ENCODE measurements at places on chromosomes 16 and 17.

- DNase-seq = no peak
Observed at GRCh38 chr17:57773557-57773956, 28.5 kb upstream of the CCDC182 start.

GRCh38 chr17:7440113-7440833 is 961 bp downstream of the FGF11 start:
- no peak for DNase-seq

DNA sequence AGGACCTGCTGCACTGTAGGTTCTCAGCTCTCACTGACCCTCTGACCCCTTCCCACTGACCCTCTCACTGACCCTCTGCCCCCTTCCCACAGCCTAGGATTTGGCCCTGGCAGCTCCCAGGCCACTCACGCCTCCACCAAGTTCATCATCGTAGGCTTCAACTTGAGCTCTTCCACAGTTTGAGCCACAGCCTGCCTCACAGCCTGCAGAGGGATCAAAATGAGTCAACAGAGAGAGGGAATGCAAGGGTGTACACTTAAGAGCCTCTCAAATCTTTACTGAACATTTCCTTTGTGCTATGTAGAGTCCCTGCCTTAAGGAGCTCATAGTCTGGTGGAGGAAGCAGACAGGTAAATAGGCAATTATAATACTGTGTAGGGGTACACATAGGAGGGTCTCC is 12.1 kb downstream of the HEATR9 start:
- DNase-seq = no peak

GRCh38 chr16:79599256-79599836 is 1.2 kb downstream of the MAF start:
- no peak for DNase-seq

DNA sequence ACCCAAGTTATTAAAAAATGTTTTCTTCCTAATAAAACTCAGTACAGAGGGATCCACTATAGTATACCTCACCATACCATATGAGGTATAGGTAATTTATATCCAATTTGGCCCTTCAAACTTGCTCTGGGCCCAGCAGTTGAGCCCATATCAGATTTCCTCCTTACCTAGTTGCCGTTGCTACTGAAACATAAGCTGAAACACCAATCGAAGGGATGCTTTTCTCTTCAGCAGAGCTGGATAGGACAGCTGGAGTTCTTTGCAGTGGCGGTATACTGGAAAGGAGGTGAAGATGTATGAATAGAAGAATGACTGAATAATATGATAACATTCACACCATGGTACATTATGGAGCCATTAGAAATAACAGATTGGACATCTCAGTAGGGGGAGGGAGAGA is 42.7 kb downstream of the TNRC6C start:
- DNase-seq = no peak

GRCh38 chr16:10557750-10558149 is 22.6 kb downstream of the EMP2 start:
- peak; percentile 9 for DNase-seq

DNA sequence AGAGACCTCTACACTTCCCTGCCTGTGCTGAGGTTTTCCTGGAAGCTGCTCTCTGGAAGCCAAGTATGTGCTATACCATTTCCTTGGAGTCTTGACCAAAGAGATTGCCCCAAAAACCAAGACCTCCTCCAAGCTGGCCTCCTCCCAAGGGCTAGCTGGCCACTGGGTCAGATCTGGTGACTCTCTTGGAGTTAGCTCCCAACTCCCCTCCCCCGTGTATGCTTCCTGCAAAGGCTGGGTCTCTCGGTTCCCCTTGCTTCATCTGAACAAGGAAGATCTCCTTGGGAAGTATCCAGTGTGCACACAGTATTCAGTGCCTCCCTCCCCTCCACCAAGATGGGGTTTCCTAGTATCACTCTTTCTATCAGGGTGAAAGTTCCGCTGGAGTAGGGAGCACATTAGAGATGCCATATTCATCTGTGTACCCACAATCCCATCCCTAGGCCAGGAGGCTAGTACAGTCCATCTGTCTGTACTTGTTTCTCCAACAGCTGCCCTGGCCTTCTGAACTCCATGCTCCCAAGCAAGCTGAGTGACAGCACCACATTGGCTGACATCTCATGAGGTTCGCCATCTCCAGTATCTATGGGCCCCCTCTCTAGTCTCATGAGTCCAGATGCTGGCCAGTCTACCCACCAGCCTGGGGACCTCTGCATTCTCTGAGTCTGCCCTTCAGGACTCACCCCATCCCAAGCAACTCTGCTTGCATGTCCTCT is 3.2 kb downstream of the GAS7 start:
- DNase-seq = no peak

DNA sequence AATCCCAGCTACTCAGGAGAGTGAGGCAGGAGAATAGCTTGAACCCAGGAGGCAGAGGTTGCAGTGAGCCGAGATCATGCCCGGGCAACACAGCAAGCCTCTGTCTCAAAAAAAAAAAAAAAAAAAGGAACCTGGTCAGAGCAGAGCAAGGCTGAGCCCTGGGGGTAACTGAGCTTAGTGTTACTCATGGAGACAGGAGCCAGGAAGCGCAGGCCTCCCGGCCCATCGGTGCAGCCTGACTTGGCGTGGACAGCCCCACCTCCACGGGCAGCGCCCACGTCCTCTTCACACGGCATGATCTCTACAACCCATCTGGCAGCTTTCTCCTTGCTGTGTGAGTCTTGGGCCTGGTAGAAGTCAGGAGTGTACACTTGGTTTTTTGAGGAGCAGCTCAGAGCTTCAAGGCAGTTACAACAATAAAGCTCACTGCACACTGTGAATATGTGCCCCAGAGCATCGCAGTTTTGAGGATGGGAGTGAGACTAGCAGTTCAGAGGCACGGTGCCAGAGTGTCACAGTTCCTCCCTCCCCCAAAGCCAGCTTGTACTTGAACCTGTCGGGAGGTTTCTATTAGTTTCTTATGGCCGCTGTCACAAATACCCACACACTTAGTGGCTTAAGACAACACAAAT is 129.9 kb downstream of the RAP1GAP2 start:
- no peak for DNase-seq

- peak; percentile 59 for DNase-seq
Observed at GRCh38 chr16:23464196-23464595, 11.2 kb upstream of the COG7 start.

GRCh38 chr17:48554412-48555257 is 9.7 kb upstream of the HOXB2 start:
- no peak for DNase-seq

GRCh38 chr16:26360867-26361266 is 669.1 kb downstream of the HS3ST4 start:
- DNase-seq = no peak

DNA sequence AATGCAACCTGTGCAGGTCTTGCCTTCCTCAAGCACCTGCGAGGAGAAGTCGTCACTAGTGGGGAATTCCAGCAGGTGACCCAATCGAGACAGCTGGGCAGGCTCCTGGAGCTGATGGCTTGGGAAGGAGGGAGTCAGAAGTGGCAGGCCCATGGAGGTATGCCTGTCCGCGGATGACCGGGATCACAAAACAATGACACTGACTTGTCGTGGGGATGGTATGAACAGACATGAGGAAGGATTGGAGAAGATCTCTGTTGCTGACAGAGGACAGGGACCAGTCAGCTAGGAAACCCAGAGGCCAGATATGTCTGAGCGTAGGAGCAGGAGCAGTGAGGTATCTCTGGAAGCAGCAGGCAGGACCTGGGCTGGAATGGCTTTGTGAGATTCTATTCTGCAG is 233.3 kb downstream of the SOX9 start:
- no peak for DNase-seq

GRCh38 chr17:2059547-2060384 is 4.9 kb downstream of the HIC1 start:
- no peak for DNase-seq

DNA sequence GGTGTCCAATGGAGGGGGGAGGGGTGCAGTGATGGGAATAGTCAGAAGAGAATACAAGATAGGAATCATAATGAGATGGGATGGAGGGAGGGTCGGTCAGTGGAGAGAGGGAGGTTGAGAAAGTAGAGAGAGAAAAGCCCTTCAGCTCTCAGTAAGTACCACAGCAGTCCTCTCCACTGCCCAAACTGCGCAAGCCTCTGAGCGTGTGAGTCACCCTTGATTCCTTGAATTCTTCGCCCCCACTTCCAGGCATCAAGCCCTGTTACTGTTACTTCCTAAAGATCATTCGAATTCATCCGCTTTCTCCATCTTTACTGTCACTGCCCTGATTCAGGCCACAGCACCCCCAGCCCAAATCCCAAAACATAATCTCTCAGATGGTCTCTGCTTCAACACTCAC is 2.5 kb downstream of the GUCY2D start:
- DNase-seq = no peak

- DNase-seq = no peak
Observed at GRCh38 chr17:74244548-74244947, 29.5 kb upstream of the DNAI2 start.

GRCh38 chr17:10107316-10108165 is 90.9 kb downstream of the GAS7 start:
- DNase-seq = no peak

GRCh38 chr17:2406903-2407790 is 6.3 kb upstream of the MNT start:
- DNase-seq = no peak

DNA sequence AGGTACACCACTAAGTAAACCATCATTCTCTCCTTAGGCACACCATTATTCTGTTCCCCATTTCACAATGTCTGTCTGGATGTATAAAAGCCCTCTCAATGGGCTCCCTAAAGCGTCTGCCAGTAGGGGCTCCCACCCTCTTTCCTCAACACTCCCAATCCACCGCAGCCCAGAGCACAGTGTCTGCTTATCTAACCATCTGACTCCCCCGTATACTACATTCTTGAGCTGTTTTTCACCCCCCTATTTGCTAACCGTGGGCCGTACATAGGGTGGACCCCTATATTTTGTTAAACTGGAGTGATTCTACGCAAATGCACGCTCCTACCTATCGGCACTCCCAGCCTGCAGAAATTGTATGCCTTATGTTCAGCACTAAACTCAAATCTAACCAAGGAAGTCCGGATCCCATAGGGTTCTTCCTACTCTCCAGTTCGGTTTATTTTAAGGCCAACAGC is 685 bp upstream of the PSMD3 start:
- peak; percentile 34 for DNase-seq

Data from caudate nucleus (tissue), 63 donors.